HFFc6 (cell line): ENCODE measurements at places on chromosomes 3 and 15. TPM values are rescaled to one million over a fixed set of nuclear protein-coding genes. Genes with fewer than 3 reads are reported as not detected.

The STRA6 gene
- total RNA-seq: 2.8 to 3.2 TPM (median 3.0 TPM) in 3 replicates

The SST gene
- not detected in 3 replicates for total RNA-seq

The FHIT gene
- total RNA-seq: not detected in 3 replicates

- H3K36me3 ChIP-seq: no peaks in the 10 kb centered on the region
- no peak for DNase-seq
- peak overlapping the region; percentile 74 for H3K4me3 ChIP-seq
- no peaks in the 10 kb centered on the region for H3K27me3 ChIP-seq
Measured at GRCh38 chr15:99925661-99926461, 192.6 kb upstream of the LYSMD4 start.

The AP2M1 gene
- 849 to 913 TPM (median 874 TPM) in 3 replicates for total RNA-seq
